ENCODE measurements at places on chromosomes 4 and X. TPM values are rescaled to one million over a fixed set of nuclear protein-coding genes. Genes with fewer than 3 reads are reported as not detected.

DNA sequence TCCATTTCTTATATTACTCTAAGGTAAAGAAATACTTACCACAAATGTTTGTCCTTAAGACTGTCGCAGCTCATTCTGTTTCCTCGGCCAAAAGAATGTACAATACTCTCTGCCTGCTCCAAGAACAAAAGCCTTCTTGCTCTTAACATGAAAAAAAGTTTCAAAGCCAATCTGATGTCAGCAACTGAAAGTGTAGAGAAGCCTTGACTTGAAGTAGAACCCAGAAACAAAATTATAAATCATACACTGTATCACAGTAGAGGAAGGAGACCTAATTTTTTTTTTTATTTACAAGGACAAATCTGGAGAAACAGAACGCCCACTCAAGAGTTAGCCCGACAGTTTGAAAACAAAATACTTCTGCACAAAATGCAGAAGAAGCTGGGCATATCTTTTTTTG lies at the start of gene MCF2:
Gene MCF2, minus strand, starts transcription at position 101 of the 400 bp plus-strand sequence. CDS start 56,423 bp downstream, outside the sequence.
- no peak within 1 kb of the TSS for H3K4me3 ChIP-seq
- DNase-seq = no peak
- no peaks in the 10 kb centered on the region for H3K36me3 ChIP-seq
- H3K27ac ChIP-seq = no peak within 1 kb of the TSS
- no peaks in the 10 kb centered on the region for H3K27me3 ChIP-seq

DNA sequence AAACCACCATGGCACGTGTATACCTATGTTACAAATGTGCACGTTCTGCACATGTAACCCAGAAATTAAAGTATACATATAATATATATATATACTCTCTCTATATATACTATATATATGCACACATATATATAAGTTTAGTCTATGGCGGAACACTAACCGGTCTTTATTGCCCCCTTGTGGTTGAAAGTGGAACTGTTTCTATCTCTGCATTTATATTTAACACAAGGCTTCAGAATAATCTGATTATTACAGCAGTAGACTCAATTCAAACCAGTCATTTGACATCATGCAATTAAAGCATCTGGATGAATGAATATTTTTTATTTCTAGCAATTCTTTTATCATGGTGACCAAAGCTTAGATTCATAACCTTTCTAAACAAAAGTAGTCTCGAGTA lies 14.6 kb downstream of the RAB9B start:
- H3K36me3 ChIP-seq = no peaks in the 10 kb centered on the region
- no peaks in the 10 kb centered on the region for H3K4me1 ChIP-seq
- no peak overlapping the region for H3K27ac ChIP-seq
- H3K4me3 ChIP-seq = no peak overlapping the region
- H3K27me3 ChIP-seq = peaks cover 8% of the 10 kb centered on the region

- H3K27me3 ChIP-seq = peaks cover 2% of the 10 kb centered on the region
- no peak for DNase-seq
- no peak overlapping the region for H3K4me3 ChIP-seq
- H3K36me3 ChIP-seq = no peaks in the 10 kb centered on the region
- H3K4me1 ChIP-seq = no peaks in the 10 kb centered on the region
These were observed 44.3 kb upstream of the DCLK2 start for GRCh38 chr4:150033901-150034300.

- no peak overlapping the region for H3K27ac ChIP-seq
- no peaks in the 10 kb centered on the region for H3K36me3 ChIP-seq
- no peak for DNase-seq
- no peak overlapping the region for H3K4me3 ChIP-seq
These were observed 1408.9 kb upstream of the PCDH7 start for GRCh38 chr4:29311247-29311646.

Gene TRIM2
- 3.8 TPM for total RNA-seq

DNA sequence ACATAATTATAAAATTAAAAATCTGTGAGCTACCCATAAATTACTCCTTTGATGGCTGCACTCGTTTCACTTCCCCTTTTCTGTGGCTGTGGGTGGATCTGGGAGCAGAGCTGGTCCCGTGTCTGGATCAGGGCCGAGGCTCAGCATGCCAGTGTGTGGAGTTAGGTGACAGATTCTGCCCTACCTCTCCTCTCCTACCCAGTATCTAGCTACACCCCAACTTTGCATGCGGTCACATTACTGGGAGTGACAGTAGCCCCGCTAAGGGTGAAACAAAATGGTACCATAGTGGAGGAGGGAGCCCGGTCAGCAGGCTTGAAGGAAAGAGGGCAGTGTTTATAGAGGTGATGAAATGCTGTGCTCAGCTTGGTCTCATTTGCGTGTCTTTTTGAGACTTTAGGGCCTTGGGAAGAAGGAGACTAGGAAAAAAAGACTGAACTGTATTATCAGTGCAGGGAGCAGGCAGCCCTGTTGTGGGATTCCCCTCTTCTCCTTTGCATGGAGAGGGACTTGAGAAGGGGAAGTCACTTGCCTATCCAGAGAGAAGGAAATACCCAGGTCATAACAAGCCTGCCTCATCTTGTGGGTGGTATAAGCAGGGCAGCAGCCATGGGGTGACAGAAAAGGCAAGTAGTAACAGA lies 48.4 kb downstream of the ARHGAP10 start:
- no peaks in the 10 kb centered on the region for H3K27me3 ChIP-seq
- peaks cover 11% of the 10 kb centered on the region for H3K4me1 ChIP-seq
- H3K4me3 ChIP-seq = no peak overlapping the region

DNA sequence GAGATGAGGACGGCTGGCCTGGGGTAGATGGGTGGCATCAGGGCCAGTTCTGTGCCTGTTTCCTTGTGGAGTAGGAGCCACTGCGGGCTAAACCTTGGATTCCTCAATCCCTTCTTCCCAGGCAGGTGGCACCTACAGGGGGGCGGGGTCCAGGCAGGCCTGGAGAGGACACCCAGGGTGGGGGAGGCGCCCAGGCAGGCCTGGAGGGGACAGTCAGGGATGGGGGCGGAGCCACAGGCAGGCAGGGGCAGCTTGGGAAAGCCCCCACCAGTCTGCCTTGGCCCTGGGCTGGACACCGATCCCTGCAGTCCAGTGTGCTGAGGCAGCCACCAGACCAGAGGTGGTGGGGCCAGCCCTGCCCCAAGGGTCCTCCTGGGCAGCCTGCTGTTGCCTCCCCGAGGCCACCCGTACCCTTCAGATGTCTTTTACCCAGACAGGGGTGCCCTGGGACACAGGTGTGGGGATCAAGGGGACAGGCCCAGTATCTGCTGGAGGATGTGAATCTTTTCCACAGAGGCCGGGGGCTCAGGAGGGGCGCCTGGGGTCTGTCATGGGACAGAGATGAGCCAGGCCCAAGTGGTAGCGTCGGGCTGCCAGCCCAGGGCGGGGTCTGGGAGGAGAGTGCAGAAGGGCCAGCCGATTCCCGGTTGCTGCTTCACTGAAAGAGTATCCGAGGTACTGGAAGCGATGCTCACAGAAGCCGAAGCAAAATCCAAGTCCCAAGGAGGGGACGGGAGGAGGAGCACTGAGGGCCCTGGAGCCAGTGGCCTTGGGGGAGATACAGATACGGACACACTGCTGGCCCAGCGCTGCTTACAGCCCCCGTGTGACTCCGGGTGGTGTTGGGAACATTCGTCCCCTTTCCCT lies 34.5 kb downstream of the LRPAP1 start:
- no peaks in the 10 kb centered on the region for H3K4me1 ChIP-seq
- H3K4me3 ChIP-seq = no peak overlapping the region
- peaks cover 4% of the 10 kb centered on the region for H3K27me3 ChIP-seq
- H3K27ac ChIP-seq = no peak overlapping the region
- no peaks in the 10 kb centered on the region for H3K36me3 ChIP-seq

DNA sequence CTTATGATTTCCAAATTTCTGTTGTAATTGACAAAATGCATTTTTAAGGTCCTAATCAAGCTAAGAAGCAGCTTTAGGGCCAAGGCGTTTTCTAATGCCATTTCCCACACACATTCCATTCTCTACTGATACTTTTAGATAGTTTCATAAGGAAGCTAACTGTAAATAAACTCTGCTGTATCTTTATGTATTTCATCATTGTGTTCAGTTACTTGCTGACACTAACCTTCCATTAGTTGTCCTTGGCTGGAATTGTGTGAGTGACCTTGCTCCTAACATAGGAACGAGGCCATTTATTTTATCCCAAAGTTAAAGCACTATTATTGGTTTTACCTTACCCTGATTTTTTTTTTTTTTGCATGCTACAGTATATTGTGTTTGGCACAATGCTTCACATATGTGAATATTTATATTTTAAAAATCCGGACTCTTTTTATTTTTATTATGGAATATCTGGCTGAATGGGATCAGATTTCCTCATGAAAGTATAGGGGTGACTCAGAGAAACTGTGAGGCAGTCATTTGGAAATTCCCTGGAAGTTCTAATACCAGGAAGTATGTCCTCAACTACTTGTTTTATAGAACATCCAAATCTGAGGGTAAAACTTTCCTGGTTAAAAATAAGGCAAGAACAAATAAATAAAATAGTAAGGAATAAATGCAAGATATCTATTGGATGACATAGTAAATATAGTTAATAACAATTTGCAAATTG lies 62.7 kb upstream of the SORBS2 start:
- DNase-seq = no peak
- H3K27ac ChIP-seq = no peak overlapping the region
- H3K4me1 ChIP-seq = no peaks in the 10 kb centered on the region
- no peak overlapping the region for H3K4me3 ChIP-seq

- peaks cover 2% of the 10 kb centered on the region for H3K36me3 ChIP-seq
- no peak within 1 kb of the TSS for H3K27ac ChIP-seq
- no peak for DNase-seq
- peak within 1 kb of the TSS; percentile 96 for H3K4me3 ChIP-seq
- peaks cover 87% of the 10 kb centered on the region for H3K27me3 ChIP-seq
These were observed at the start of gene NEUROG2 for GRCh38 chr4:112516066-112516470. Gene NEUROG2, minus strand, starts transcription at chr4:112516180. Its CDS starts 705 bp downstream, at chr4:112515475.

GRCh38 chr4:47747211-47747610 lies 90.7 kb downstream of the CORIN start:
- H3K27me3 ChIP-seq = peaks cover 9% of the 10 kb centered on the region
- no peaks in the 10 kb centered on the region for H3K4me1 ChIP-seq
- DNase-seq = no peak
- no peaks in the 10 kb centered on the region for H3K36me3 ChIP-seq
- H3K4me3 ChIP-seq = no peak overlapping the region

GRCh38 chrX:2697741-2698299 lies 6.7 kb downstream of the CD99 start:
- H3K4me1 ChIP-seq = peaks cover 90% of the 10 kb centered on the region
- no peak for DNase-seq
- peak overlapping the region; percentile 99 for H3K27ac ChIP-seq
- H3K4me3 ChIP-seq = peak overlapping the region; percentile 58
- peaks cover 60% of the 10 kb centered on the region for H3K36me3 ChIP-seq
- H3K27me3 ChIP-seq = no peaks in the 10 kb centered on the region

GRCh38 chr4:6042293-6043063 lies 24.2 kb upstream of the C4orf50 start:
- no peak overlapping the region for H3K4me3 ChIP-seq
- H3K27me3 ChIP-seq = peaks cover 7% of the 10 kb centered on the region
- DNase-seq = no peak
- no peaks in the 10 kb centered on the region for H3K4me1 ChIP-seq

- H3K27ac ChIP-seq = peak overlapping the region; percentile 27
- no peak overlapping the region for H3K4me3 ChIP-seq
- DNase-seq = peak; percentile 27
- peaks cover 65% of the 10 kb centered on the region for H3K36me3 ChIP-seq
- H3K27me3 ChIP-seq = no peaks in the 10 kb centered on the region
These were observed 80.9 kb upstream of the MSANTD1 start for GRCh38 chr4:3168029-3168428.

Gene CDKL2
- 1.2 TPM for total RNA-seq

- peaks cover 3% of the 10 kb centered on the region for H3K36me3 ChIP-seq
- no peak overlapping the region for H3K27ac ChIP-seq
- no peak overlapping the region for H3K4me3 ChIP-seq
- H3K4me1 ChIP-seq = peaks cover 2% of the 10 kb centered on the region
These were observed 4.9 kb downstream of the CHRNA9 start for GRCh38 chr4:40340030-40340429.

GRCh38 chrX:16853537-16853936 lies 16.6 kb downstream of the RBBP7 start:
- no peaks in the 10 kb centered on the region for H3K27me3 ChIP-seq
- H3K4me3 ChIP-seq = no peak overlapping the region
- peaks cover 49% of the 10 kb centered on the region for H3K4me1 ChIP-seq
- peak overlapping the region; percentile 69 for H3K27ac ChIP-seq
- peaks cover 52% of the 10 kb centered on the region for H3K36me3 ChIP-seq

GRCh38 chrX:98490670-98491069 lies 1607.0 kb downstream of the RPA4 start:
- H3K36me3 ChIP-seq = no peaks in the 10 kb centered on the region
- no peak overlapping the region for H3K27ac ChIP-seq
- H3K27me3 ChIP-seq = no peaks in the 10 kb centered on the region
- no peak overlapping the region for H3K4me3 ChIP-seq

GRCh38 chrX:39726771-39727170 lies 371.0 kb downstream of the BCOR start:
- H3K27ac ChIP-seq = no peak overlapping the region
- no peak for DNase-seq
- H3K27me3 ChIP-seq = no peaks in the 10 kb centered on the region
- no peak overlapping the region for H3K4me3 ChIP-seq
- H3K36me3 ChIP-seq = no peaks in the 10 kb centered on the region

- DNase-seq = no peak
- H3K27ac ChIP-seq = no peak overlapping the region
- H3K36me3 ChIP-seq = peaks cover 2% of the 10 kb centered on the region
- H3K4me3 ChIP-seq = no peak overlapping the region
These were observed 50.3 kb downstream of the CASP3 start for GRCh38 chr4:184598753-184599491.

Gene ZNF185
- total RNA-seq = 2.3 TPM

GRCh38 chr4:1784395-1784788 lies 8.7 kb upstream of the FGFR3 start:
- no peaks in the 10 kb centered on the region for H3K4me1 ChIP-seq
- no peak overlapping the region for H3K4me3 ChIP-seq
- no peak for DNase-seq
- no peaks in the 10 kb centered on the region for H3K36me3 ChIP-seq

DNA sequence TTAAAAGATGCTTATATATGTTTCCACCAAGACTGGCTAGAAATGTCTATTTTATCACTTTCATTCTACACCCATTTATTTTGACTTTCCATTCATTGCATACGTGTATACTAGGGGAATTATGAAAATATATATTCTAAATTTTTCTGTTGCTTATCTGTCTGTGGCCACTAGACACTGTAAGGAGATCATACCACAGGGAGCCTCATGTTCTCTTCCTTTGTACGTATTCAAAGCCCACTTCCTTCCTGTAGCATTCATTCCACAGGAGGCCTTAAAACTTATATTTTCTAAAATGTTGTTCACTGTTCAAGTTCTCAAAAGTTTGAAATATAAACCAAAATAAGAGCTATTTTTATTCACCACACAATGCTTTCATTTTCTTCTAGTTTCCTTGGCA lies 1848.9 kb upstream of the TENM3 start:
- no peak for DNase-seq
- H3K36me3 ChIP-seq = no peaks in the 10 kb centered on the region
- H3K4me1 ChIP-seq = no peaks in the 10 kb centered on the region
- no peaks in the 10 kb centered on the region for H3K27me3 ChIP-seq
- H3K4me3 ChIP-seq = no peak overlapping the region

Gene MTCP1
- 15.0 TPM for total RNA-seq

Gene RAB9B
- total RNA-seq = 0.22 TPM

DNA sequence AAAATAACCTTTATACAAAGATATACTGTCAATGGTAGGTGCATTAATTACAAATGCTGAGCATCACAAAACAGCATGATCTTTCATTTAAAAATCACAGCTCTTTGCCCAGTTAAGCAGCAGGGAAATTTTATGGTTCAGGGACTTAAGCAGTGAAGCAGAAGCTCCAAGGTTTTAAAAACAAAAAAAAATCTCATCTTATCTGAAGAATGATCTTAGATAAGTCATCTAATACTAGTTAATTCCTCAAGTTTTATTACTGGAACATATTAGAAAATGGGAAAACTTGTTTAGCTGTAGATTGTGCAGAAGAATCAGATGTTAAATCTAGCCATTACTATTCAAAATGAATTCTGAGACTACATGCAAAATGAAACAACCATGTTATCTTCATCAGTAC lies 289.9 kb downstream of the GASK1B start:
- H3K27me3 ChIP-seq = no peaks in the 10 kb centered on the region
- no peaks in the 10 kb centered on the region for H3K36me3 ChIP-seq
- H3K4me1 ChIP-seq = no peaks in the 10 kb centered on the region
- no peak for DNase-seq
- H3K4me3 ChIP-seq = no peak overlapping the region

Data from activated naive CD4-positive, alpha-beta T cell treated with anti-CD3 and anti-CD28 coated beads for 36 hours (primary cell).